Renal cortex interstitium (tissue), 15 donors: ENCODE measurements at places on chromosomes 12 and 14. TPM values are rescaled to one million over a fixed set of nuclear protein-coding genes. Genes with fewer than 3 reads are reported as not detected.

GRCh38 chr12:69348162-69348938 lies at the start of gene LYZ:
Gene LYZ, plus strand, starts transcription at chr12:69348381. Its CDS starts 28 bp downstream, at chr12:69348409.
- no peak for DNase-seq

DNA sequence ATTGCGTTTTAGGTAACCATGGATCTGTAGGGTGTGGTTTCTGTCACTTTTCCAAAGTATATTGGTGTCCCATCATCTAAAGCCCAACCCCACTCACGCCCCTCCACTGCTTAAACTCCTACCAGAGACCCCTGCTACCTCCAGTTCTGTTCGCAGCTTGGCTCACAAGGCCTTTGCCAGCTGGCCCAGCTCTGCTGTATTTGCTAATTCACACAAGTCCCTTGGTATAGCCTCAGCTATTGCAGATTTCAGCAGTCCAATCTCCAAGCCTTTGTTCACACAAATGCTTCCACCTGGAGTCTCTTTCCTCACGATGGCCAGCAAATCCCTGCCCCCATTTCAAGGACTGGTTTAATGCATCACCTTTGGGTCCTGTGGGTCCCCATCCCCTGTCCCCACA lies 24.2 kb downstream of the ISCA2 start:
- DNase-seq = no peak

DNA sequence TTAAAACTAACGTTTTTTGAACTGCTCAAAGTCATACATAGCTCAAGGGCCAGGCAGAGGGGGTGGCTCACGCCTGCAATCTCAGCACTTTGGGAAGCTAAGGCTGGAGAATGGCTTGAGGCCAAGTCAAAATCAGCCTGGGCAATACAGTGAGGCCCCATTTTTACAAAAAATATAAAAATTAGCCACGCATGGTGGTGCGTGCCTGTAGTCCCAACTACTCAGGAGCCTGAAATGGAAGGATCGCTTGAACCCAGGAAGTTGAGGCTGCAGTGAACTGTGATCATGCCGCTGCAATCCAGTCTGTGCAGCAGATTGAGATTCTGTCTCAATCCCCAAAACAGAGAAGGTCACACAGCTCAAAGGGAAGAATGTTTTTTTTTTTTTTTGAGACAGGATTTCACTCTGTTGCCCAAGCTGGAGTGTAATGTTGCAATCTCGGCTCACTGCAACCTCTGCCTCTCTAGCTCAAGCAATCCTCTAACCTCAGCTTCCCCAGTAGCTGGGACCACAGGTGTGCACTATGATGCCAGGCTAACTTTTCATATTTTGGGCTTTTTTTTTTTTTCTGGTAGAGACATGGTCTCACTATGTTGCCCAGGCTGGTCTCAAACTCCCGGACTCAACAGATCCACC lies 2.9 kb downstream of the RBM23 start:
- DNase-seq = no peak

GRCh38 chr12:27076928-27077327 lies 5.5 kb downstream of the C12orf71 start:
- DNase-seq = no peak

DNA sequence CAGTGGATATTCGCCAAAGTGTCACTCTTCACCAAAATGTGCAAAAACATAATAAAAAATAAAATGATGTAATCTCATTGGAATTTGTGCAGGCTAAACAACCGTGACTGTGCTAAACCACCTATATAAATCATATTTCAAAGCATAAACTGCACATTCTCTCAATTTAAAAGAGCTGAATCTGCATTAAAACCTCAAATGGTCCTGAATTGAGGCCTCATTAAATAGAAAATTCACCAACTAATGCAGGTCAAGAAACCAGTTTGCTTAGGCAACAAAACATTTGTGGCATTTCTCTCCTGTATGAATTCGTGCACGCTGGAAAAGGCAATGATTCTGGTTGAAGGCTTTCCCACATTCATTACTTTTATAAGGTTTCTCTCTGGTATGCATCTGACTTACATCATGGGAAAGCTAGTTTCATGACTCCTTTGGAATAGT lies 80.1 kb upstream of the IFNG-AS1 start:
- no peak for DNase-seq

- DNase-seq = no peak
Measured at GRCh38 chr14:106844608-106845285, 1318.4 kb downstream of the TMEM121 start.

The TTC9 gene
- polyA plus RNA-seq = 3.8 TPM

- DNase-seq = no peak
Measured at GRCh38 chr14:104595911-104596450, 8.6 kb downstream of the TMEM179 start.

GRCh38 chr14:73237219-73237785 lies at the start of gene PAPLN:
Gene PAPLN, plus strand, starts transcription at chr14:73237506. Its CDS starts 2,273 bp downstream, at chr14:73239779.
- no peak for DNase-seq

The IL26 gene
- polyA plus RNA-seq = not detected

The RNFT2 gene
- polyA plus RNA-seq = 5.4 TPM

The PPTC7 gene
- polyA plus RNA-seq = 19.0 TPM

DNA sequence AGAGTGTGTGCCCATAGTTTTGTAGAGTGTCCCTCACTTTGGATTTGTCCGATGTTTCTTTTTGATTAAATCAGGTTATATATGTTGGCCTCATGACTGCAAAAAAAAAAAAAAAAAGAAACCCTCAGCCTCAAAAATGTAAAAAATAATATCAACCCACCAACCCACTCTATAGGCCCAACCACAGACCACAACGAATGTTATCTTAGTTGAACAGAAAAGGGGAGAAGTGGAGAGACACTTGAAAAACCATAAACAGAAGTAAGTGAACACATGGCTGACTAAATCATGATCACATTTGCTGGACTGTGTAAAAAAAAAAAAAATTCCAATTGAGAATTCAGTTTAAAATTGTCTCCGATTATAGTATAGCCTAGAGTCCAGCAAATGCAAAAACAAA lies 45.5 kb upstream of the ST8SIA1 start:
- no peak for DNase-seq

GRCh38 chr12:113226696-113227568 lies 5.7 kb downstream of the TPCN1 start:
- no peak for DNase-seq
